ENCODE measurements at places on chromosomes 4 and X. TPM values are rescaled to one million over a fixed set of nuclear protein-coding genes. Genes with fewer than 3 reads are reported as not detected.

The CT45A1 gene
- total RNA-seq = not detected

The TMEM129 gene
- total RNA-seq = 97.8 TPM

The LONRF3 gene
- total RNA-seq = 27.3 TPM

The DCAF12L1 gene
- total RNA-seq = not detected

The TAF9B gene
- total RNA-seq = 2.6 TPM

The CLDN34 gene
- not detected for total RNA-seq

The MAGEA1 gene
- total RNA-seq = not detected

The TRIM60 gene
- not detected for total RNA-seq

The SHOX gene
- 2.6 TPM for total RNA-seq

The LDB2 gene
- 46.6 TPM for total RNA-seq

The NEIL3 gene
- 0.95 TPM for total RNA-seq

The PAGE2B gene
- not detected for total RNA-seq

The PIN4 gene
- 1.00 TPM for total RNA-seq

The ACOX3 gene
- total RNA-seq = 32.1 TPM

The NR0B1 gene
- total RNA-seq = not detected

The GPM6B gene
- total RNA-seq = 1.5 TPM

The GRIA2 gene
- total RNA-seq = 10.1 TPM

The NLGN3 gene
- total RNA-seq = 0.64 TPM

The CHIC2 gene
- 67.7 TPM for total RNA-seq

The TSPAN5 gene
- 4.8 TPM for total RNA-seq

The FRAS1 gene
- 3.0 TPM for total RNA-seq

The CT45A10 gene
- not detected for total RNA-seq

The ARHGEF9 gene
- total RNA-seq = 41.2 TPM

The PWWP3B gene
- total RNA-seq = not detected

The DUX4 gene
- not detected for total RNA-seq

The IBSP gene
- total RNA-seq = not detected

The CLGN gene
- 2.4 TPM for total RNA-seq

The PROM1 gene
- total RNA-seq = 236 TPM

The RXFP1 gene
- total RNA-seq = not detected

The SCRG1 gene
- 0.96 TPM for total RNA-seq

The CCDC110 gene
- total RNA-seq = 3.0 TPM

The NONO gene
- total RNA-seq = 304 TPM

The SSX4 gene
- total RNA-seq = not detected

The WAS gene
- 5.9 TPM for total RNA-seq

The RHOH gene
- total RNA-seq = 4.1 TPM

The ABHD18 gene
- 14.1 TPM for total RNA-seq

The FAM120C gene
- total RNA-seq = 3.4 TPM

The ACE2 gene
- total RNA-seq = 50.4 TPM

Measured in transverse colon (tissue), 4 donors.